Sigmoid colon (tissue), 7 donors: ENCODE measurements at places on chromosomes 5 and 9. TPM values are rescaled to one million over a fixed set of nuclear protein-coding genes. Genes with fewer than 3 reads are reported as not detected.
A peak's percentile ranks its signal among the peaks of the same experiment; 100 is the strongest.

The CCDC69 gene
- polyA plus RNA-seq: 48.7 TPM

- DNase-seq: no peak
These were observed 19.1 kb upstream of the GLE1 start for GRCh38 chr9:128485414-128485855.

- no peak for DNase-seq
These were observed 501.6 kb upstream of the TYRP1 start for GRCh38 chr9:12191630-12192029.

DNA sequence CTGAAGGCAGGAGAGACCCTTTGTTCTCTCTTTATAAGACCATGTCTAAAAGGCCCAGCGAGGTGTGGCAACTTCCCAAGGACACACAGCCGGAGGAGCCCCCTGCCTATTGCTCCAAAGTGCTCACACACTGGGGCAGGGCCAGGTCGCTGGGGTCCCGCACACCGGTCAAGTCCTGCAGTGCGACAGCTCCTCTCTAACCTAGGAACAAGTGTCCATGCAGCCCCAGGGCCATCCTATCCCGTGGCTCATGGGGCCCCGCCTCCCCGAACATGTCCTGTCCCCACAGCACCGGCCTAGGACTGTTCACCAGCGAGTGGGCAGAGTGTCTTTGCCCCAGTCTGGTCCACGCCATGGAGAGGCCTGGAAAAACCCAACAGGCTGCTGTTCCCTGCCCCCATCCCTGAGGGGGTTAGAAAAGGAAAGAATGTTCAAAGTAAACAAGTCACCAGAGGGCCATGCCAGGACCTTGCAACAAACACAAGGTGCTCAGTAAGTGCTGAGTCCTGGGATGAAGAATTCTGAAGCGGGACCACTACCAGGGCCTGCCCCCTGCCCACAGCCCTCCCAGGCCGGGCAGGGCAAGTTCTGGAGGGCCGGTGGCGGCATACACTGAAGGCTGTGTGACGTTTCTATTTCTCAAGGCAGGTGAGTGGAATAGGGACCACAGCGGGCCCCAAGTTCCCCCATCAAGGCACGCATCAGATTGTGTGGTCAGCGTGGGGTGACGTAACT, 938 bp downstream of the NINJ1 start:
- DNase-seq: peak; percentile 84

DNA sequence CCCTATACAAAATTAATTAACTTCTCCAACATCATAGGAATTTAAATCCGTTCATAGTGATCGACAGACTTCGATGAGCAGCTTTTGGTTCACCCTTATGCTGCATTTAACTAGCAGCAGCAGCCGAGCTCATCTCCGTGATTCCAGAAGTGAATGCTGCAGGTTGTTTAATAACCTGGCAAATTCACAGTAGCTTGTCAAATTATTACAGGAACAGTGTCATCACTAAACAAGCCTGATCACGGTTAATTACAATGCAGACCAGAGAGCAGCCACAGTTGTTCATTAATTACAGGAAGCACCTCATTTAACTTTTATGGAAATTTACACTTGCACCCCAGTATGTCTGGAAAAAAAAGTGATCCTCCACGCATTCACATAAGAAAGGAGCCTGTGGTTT, 188.2 kb downstream of the BNC2 start:
- no peak for DNase-seq

GRCh38 chr5:179343719-179344430, 1.4 kb downstream of the ADAMTS2 start:
- no peak for DNase-seq

The C5orf58 gene
- polyA plus RNA-seq: not detected

The OMD gene
- 3.0 TPM for polyA plus RNA-seq

- no peak for DNase-seq
These were observed 8.3 kb upstream of the CCNO start for GRCh38 chr5:55241746-55242145.

DNA sequence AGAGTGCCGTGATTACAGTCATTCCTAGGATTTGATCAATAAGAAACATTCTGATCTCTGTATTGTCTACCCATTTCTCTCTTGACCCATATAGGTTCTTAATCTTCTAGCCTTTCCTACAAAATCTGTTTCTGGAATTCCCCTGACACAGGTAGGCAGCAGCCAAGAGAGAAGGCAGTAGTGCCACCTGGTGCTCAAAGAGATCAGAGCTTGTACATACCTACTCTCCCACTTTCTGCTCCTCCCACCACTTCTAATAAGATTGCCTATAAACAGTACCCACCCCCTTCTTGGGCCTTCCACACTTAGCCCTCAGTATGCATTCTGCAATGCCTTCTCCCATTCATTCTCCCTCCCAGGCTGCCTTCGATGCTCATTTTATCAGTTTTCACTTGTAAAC, 117.4 kb upstream of the RORB start:
- DNase-seq: no peak

- DNase-seq: no peak
These were observed 18.5 kb downstream of the MRPS27 start for GRCh38 chr5:72301557-72301956.

The FOXD4L4 gene
- not detected for polyA plus RNA-seq

GRCh38 chr5:155460501-155460931, 447.0 kb downstream of the KIF4B start:
- DNase-seq: no peak

The EQTN gene
- 0.17 TPM for polyA plus RNA-seq

DNA sequence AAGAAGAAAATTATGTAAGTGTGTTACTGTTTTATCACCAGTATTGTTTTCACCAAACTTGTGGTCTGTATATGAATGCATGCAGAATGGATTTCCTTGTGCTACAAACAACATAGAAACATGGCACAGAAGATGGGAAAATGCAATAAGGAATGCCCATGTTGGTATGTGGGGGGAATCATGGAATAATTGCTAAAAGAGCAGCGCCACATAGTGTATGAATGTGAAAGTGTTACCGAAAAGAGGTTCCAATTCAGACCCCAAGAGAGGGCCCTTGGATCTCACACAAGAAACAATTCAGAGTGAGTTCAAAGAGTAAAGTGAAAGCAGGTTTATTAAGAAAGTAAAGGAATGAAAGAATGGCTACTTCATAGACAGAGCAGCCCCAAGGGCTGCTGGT, 26.4 kb upstream of the TYRP1 start:
- DNase-seq: no peak

The ADGRV1 gene
- 0.60 TPM for polyA plus RNA-seq

GRCh38 chr5:118224546-118224945, 763.8 kb downstream of the DTWD2 start:
- DNase-seq: no peak

The TLX3 gene
- polyA plus RNA-seq: not detected

DNA sequence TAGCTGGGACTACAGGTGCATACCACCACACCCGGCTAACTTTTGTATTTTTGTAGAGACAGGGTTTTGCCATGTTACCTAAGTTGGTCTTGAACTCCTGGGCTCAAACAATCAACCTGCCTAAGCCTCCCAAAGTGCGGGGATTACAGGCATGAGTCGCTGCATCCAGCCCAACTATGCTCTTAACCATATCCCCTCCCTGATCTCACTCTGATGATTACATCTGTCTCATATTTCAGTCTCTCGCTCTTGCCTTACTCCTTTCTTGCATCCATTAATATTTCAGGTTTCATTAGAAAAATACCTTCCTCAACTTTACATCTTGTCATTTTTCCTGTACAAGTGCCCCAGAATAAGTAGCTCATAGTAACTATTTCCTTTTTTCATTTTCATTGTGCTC, 61.0 kb upstream of the BASP1 start:
- no peak for DNase-seq

GRCh38 chr5:6837095-6837494, 123.9 kb downstream of the TENT4A start:
- no peak for DNase-seq

- DNase-seq: no peak
These were observed 608.6 kb downstream of the SLCO4C1 start for GRCh38 chr5:101687349-101687985.

GRCh38 chr5:137580030-137580429, 80.9 kb upstream of the SPOCK1 start:
- no peak for DNase-seq

DNA sequence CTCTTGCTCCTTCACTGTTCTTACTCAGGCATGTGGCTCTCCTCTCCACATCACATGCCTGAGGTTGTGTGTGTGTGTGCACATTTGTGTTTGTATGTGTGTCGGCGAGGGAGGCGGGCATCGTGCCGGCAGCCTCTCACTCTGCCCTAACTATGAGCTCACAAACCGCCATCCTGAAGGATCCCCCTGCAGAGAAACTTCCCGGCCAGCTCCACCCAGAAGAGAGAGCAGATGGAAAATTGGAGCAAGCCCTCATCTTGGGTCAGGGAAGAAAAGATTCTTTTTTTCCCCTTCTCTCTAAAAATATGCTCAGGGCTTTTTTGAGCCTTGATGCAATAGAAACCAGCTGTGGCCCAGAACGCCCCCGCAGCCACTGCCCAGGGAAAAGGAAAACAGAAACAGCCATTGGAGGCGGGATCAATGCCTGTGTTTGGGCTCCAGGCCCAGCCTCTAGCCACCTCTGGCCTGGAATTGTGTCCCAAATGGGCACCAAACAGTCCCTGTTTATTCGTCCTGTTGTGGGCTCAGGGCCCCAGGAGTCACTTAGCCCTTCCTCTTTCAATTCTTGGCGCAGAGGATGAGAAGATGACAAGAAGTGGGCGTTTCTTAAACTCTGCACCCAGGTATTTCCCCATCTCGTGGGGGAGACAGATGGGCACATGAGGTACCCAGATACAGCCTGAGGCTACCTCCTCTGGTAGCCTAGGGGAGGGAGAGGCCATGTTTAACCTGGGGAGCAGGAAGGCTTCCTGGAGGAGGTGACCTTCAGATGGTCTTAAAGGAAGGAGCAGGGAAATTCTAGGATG, 151.5 kb downstream of the RGS3 start:
- no peak for DNase-seq

DNA sequence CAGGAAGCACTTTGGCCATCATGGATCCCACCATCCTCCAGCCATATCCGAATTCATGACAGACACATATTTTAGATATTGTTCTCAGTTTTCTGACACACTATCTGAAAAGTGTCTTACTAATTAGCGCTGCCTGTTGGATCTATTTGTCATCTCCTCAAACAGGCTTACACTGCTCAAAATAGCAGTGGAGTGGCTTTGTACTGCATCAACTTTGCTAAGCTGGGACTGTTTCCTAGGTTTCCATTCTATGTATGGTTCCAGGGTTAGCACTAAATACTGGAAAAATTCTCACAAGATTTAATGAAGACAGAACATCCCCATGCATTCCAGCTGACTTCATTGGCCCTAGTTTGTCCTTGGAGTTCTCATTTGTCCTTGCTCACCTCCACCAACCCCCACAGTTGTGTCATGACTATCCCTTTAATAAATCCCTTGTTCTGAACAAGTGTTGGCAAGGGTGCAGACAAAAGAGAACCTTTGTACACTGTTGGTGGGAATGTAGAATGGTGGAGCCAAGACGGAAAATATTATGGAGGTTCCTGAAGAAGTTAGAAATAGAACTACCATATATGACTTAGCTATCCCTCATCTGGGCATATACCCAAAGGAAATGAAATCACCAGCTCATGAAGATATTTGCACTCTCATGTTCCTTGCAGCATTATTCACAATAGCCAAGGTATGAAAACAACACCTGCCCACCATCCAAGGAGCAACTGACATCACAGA, 136.5 kb upstream of the RAI14 start:
- DNase-seq: no peak

The NR4A3 gene
- 1.1 TPM for polyA plus RNA-seq

- no peak for DNase-seq
These were observed 12.2 kb downstream of the RNF130 start for GRCh38 chr5:180059326-180059725.

GRCh38 chr9:34590381-34591247, 1.1 kb upstream of the CNTFR start:
- DNase-seq: peak; percentile 75

The SOWAHA gene
- 26.4 TPM for polyA plus RNA-seq

GRCh38 chr9:104882086-104882485, 45.9 kb downstream of the ABCA1 start:
- DNase-seq: no peak

The RALGPS1 gene
- polyA plus RNA-seq: 6.6 TPM

DNA sequence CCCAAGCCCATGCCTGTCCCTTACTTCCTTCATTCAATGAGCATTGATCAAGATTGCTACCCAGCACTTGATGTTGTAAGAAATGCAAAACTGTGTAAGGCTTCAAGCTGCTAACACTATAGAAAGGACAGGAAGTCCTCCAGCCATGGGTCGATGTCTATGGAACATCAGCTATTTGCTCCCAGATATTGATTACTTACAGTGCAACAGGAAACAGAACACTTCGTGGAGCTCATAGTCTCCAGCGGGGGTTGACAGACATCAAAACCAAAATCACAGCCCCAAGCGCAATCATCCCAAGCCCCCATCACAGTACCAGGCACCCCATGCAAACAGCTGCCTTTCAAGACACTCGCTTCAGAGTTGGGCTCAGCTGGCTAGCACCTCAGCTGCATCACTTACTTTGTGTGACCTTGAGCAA, 26.8 kb upstream of the DUSP1 start:
- peak; percentile 53 for DNase-seq

DNA sequence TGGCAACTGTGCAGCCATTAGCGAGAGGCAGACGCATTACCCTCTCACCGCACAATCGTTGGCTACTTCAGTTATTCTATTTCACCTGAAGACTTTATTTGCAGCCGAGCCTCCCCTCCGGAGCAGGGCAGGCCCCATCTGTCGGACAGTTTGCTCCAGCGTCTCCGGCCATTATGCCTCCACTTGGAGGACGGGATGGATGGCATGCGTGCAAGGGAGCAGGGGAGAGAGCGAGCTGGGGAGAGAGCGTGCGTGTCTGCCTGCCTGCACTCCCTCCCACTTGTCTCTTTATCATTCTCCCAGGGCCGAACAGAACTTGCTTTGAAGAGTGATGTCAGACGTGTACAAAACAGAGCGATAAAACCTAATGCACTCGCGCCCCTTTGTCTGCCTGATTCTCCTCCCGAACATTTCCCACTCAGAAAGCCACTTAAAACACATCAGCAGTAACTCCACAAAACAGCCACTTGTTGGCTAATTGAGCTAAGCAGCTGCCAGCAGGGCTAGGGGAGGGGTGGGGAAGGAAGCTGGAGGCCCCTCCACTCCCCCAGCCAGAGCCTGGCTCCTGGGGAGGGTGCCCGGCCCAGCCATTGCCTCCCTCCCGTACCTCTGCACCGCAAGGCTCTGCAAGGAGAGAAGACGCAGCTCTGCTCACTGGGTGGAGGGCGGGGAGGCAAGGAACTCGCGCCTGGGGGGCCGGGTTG, 43.4 kb upstream of the FUBP3 start:
- no peak for DNase-seq

DNA sequence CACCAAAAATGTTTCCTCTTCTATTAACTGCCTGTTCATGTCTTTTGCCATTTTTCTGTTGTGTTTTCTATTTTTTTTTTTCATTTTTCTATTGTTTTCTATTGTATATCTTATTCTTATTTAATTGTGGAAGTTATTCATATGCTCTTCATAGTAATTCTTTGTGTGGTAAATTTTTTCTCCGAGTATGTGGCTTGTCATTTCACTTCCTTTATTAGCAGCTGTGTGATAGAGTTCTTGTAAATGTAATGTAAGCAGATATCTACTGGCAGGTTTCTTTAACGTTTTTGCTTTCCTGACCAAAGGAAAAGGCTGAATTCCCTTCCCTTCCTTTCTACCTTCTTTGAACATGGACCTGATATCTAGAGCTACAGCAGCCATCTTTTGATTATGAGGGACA, 5.8 kb upstream of the PLPP1 start:
- no peak for DNase-seq
